Adrenal gland (tissue), 19 donors: ENCODE measurements at places on chromosomes 1 and 21. TPM values are rescaled to one million over a fixed set of nuclear protein-coding genes. Genes with fewer than 3 reads are reported as not detected.
A peak's percentile ranks its signal among the peaks of the same experiment; 100 is the strongest.

GRCh38 chr1:67743072-67743725, 58.2 kb downstream of the GADD45A start:
- peaks cover 8% of the 10 kb centered on the region for H3K4me1 ChIP-seq
- no peaks in the 10 kb centered on the region for H3K36me3 ChIP-seq
- H3K4me3 ChIP-seq, result no peak overlapping the region
- no peak for DNase-seq
- no peak overlapping the region for H3K27ac ChIP-seq

- H3K27ac ChIP-seq, result no peak overlapping the region
- H3K27me3 ChIP-seq, result no peaks in the 10 kb centered on the region
- no peak overlapping the region for H3K4me3 ChIP-seq
- no peaks in the 10 kb centered on the region for H3K36me3 ChIP-seq
- DNase-seq, result no peak
Measured at GRCh38 chr1:180217006-180217405, 13.1 kb upstream of the LHX4 start.

DNA sequence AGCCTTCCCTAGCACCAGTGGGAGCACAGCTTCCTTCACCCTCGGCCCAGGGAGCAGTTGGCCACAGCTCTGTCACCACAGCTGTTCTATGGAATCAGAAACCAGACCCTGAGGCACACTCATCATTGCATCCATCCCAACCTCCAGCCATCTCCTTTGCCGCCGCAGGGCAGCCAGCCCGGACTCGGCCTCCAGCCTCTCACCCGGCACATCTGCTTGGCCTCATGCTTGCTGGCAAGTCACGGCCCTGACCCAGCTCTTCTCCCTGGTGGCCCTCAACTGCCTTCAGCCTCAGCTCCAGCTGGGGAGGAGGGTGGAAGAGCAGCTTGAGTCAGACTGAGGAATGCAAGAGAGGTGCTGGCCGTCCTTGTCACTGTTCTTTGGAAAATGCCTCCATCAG, 59.8 kb downstream of the TOR1AIP2 start:
- H3K4me3 ChIP-seq, result no peak overlapping the region
- H3K4me1 ChIP-seq, result peaks cover 11% of the 10 kb centered on the region
- H3K27me3 ChIP-seq, result no peaks in the 10 kb centered on the region

- peaks cover 98% of the 10 kb centered on the region for H3K4me1 ChIP-seq
- H3K27me3 ChIP-seq, result no peaks in the 10 kb centered on the region
- H3K4me3 ChIP-seq, result no peak overlapping the region
- DNase-seq, result peak; percentile 62
- peak overlapping the region; percentile 94 for H3K27ac ChIP-seq
- H3K36me3 ChIP-seq, result no peaks in the 10 kb centered on the region
Measured at GRCh38 chr1:21338573-21339355, 48.5 kb upstream of the ECE1 start.

DNA sequence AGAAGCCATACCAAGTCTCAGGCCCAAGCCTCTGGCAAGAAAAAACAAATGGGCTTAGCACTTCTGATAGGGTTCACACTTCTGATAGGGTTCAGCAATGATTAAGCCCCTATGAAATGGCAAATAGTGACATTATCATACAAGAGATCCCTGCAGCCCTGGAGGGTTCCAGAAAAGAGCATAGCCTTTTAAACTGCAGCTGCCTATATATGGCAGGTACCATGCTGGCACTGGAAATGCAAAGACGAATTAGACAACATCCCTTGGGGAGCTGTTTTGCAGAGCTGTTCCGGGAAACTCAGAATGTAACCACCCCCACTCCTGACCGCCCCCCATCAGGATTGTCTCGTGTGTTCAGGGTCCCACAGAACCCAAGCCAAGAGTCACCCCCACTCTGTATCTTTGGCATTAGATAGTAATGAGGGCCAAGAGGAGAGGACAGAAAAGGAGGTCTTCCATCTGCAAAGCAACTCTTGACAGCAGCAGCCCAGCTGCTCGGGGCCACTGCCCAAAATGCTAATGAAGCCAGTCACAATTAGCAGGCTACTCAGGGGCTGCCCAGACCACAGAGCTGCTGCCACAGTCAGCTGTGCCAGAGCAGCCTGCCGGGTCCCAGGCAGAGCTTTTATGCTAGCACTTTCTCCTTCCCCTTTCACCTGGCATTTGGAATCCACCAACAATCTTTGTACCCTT, 50.9 kb downstream of the ITPKB start:
- no peaks in the 10 kb centered on the region for H3K4me1 ChIP-seq
- no peaks in the 10 kb centered on the region for H3K36me3 ChIP-seq
- no peak overlapping the region for H3K4me3 ChIP-seq
- H3K27ac ChIP-seq, result no peak overlapping the region
- no peaks in the 10 kb centered on the region for H3K27me3 ChIP-seq

DNA sequence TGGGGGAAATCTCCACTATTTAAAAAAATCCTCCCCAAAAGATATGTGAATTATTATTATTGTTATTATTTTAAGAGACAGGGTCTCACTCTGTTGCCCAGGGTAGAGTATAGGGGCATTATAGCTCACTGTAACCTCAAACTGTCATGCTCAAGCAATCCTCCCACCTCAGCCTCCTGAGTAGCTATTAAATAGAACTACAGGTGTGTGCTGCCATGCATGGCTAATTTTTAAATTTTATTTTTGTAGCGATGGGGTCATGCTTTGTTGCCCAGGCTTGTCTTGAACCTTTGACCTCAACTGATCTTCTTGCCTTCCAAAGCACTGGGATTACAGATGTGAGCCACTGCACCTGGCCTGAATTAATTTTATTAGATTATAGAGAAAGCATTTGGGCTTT, 116.8 kb downstream of the RABGAP1L start:
- no peak overlapping the region for H3K4me3 ChIP-seq
- H3K27ac ChIP-seq, result no peak overlapping the region
- no peaks in the 10 kb centered on the region for H3K36me3 ChIP-seq
- no peaks in the 10 kb centered on the region for H3K27me3 ChIP-seq
- H3K4me1 ChIP-seq, result no peaks in the 10 kb centered on the region

GRCh38 chr1:23558872-23559135, 497 bp downstream of the ID3 start:
- H3K4me1 ChIP-seq, result peaks cover 19% of the 10 kb centered on the region
- no peaks in the 10 kb centered on the region for H3K36me3 ChIP-seq
- peak overlapping the region; percentile 88 for H3K27ac ChIP-seq
- peak overlapping the region; percentile 64 for H3K4me3 ChIP-seq

DNA sequence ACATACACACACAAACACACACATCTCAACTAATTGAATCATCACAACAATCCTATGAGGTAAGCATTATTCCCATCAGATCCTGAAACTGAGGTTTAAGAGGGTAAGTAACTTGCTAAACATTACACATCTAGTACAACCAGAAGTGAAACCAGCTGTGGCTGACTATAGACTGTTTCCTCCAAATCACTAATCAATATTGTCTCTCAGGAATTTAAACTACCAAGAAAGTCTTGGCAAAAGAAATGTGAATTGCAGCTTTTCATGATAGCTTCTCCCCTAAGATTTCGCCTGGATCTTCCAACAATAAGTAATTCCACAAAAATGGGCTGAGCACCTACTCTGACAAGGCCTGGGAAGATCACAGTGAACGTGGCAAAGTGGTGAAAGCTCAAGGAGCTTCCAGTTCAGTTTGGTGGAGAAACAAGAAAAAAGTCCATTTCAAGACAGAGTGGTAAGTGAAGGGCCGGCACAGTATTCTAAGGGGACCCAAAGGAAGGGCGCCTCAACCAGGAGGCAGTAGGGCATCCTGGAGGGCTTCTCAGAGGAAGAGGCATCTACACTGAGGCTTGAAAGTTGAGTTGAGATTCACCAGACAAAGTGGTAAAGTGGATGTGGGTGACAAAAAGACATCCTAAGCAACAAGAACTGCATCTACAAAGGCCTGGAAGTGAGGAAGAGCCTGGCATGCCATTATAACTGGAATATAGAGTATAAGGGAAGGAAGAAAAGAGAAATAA, 22.1 kb downstream of the LRRC52 start:
- H3K27ac ChIP-seq, result no peak overlapping the region
- H3K36me3 ChIP-seq, result no peaks in the 10 kb centered on the region
- DNase-seq, result no peak
- no peak overlapping the region for H3K4me3 ChIP-seq

Gene ZBTB8A
- 4.8 TPM for total RNA-seq

GRCh38 chr21:18460979-18461378, 57.4 kb upstream of the TMPRSS15 start:
- no peak overlapping the region for H3K27ac ChIP-seq
- H3K4me1 ChIP-seq, result no peaks in the 10 kb centered on the region
- H3K27me3 ChIP-seq, result no peaks in the 10 kb centered on the region

Gene RNPC3
- total RNA-seq, result 41.3 TPM

Gene VWA5B1
- not detected for total RNA-seq

Gene FMO4
- 10.0 TPM for total RNA-seq

- DNase-seq, result peak; percentile 1
- H3K27ac ChIP-seq, result no peak overlapping the region
- H3K4me3 ChIP-seq, result no peak overlapping the region
- no peaks in the 10 kb centered on the region for H3K36me3 ChIP-seq
Measured at GRCh38 chr21:46154155-46154954, 1.0 kb downstream of the FTCD start.

Gene BSND
- total RNA-seq, result 0.44 TPM

DNA sequence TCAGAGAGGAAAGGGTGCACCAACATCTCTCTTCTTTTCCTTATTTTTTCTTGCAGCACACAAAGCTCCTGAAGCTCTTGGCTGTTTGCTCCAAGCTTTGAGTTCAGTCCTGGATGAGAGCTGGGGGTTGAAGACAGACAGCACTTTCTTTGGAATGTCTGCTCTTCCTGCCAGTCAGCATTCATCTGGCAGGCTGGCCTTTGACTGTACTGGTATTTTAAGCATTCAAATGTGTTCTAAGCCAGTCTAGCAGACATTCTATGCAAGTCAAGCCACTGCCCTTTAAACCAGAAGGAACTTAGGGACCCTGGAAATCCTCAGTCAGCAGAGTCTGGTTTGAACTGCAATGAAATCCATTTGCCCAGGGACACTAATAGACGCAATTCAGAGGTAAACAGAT, 45.0 kb downstream of the XCL1 start:
- H3K4me3 ChIP-seq, result no peak overlapping the region
- H3K36me3 ChIP-seq, result no peaks in the 10 kb centered on the region
- no peak for DNase-seq
- H3K27me3 ChIP-seq, result no peaks in the 10 kb centered on the region
- H3K27ac ChIP-seq, result no peak overlapping the region
- no peaks in the 10 kb centered on the region for H3K4me1 ChIP-seq

DNA sequence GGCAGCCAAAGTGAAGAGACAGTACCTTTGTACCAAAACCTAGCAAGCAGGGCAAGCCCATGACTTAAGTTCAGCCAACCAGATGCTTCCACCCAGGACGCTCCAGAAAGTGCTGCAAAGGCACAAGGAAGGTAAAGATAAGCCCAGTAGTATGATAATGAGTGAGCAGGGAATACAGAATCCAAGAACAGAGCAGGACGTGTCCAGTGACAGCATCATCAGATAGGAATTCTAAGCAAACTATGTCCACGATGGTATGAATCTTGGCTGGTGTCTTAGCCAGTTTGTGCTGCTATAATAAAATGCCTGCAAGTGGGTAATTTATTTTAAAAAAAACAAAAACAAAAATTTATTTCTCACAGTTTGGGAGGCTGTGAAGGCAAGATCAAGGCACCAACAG, 13.6 kb downstream of the GJA4 start:
- no peaks in the 10 kb centered on the region for H3K4me1 ChIP-seq
- no peak overlapping the region for H3K4me3 ChIP-seq
- no peaks in the 10 kb centered on the region for H3K36me3 ChIP-seq
- no peaks in the 10 kb centered on the region for H3K27me3 ChIP-seq

DNA sequence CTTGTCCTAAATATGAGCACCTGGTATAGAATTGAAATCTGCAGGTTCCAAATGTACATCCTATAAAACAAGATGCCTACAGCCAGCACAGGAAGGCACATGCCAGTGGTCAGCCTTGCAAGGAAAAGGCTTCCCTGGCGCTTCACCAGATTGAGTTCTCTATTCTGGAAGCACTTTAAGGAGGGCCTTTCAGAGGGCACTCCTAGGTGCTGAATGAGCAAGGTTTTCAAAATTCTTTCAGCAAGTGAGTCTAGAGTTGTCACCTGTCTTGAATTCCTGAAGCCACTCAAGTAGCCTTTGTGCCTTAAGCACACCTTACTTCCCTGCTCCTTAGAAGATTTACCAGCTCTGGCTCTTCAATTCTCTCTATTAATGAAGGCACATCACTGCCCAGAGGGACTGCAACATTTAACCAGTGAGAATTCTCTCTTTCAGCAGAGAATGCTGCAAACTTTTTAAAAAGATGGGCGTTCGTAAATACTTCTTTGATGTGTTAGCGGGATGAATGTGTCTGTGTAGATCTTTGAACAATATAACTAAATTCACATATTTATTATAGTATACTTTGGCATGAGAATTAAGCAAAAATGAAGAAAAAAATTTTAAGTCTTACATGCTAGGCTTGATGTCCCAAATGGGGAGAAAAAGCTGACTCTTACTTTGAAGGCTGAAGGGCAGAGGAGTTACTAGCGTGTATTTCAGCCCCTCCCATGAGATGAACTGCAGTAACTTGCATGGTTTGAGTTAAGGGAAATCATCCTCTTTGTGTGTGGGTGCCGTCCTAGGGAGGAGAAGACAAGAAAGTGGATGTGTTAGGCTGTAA, 162.0 kb downstream of the NTPCR start:
- no peaks in the 10 kb centered on the region for H3K36me3 ChIP-seq
- no peaks in the 10 kb centered on the region for H3K27me3 ChIP-seq
- DNase-seq, result no peak
- H3K4me1 ChIP-seq, result no peaks in the 10 kb centered on the region

GRCh38 chr21:31529406-31529805, 130.1 kb upstream of the SOD1 start:
- H3K27ac ChIP-seq, result no peak overlapping the region
- no peaks in the 10 kb centered on the region for H3K27me3 ChIP-seq
- H3K4me3 ChIP-seq, result no peak overlapping the region
- H3K4me1 ChIP-seq, result no peaks in the 10 kb centered on the region
- H3K36me3 ChIP-seq, result no peaks in the 10 kb centered on the region
- DNase-seq, result no peak

DNA sequence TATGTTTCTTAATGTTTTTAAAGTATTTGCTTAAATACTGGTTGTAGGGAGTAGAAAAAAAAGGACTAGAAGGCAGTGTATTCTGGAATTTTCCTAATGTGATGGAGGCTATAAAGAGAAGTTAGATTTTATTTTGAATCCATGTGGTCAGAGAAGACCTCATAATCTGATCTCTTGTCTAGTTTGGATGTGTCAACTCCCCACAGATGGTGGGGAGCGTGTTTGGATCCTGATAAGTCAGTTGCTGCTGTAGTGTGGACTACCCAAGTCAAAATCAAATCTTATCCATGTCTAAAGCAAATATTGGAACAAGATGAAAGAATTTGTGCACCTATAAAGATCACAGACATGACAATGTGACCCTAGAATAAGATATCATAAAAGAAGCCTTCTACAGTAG, 918.0 kb downstream of the LTN1 start:
- no peak for DNase-seq
- H3K4me1 ChIP-seq, result no peaks in the 10 kb centered on the region
- H3K27me3 ChIP-seq, result no peaks in the 10 kb centered on the region
